ENCODE measurements at places on chromosomes 11 and 22. TPM values are rescaled to one million over a fixed set of nuclear protein-coding genes. Genes with fewer than 3 reads are reported as not detected.
A peak's percentile ranks its signal among the peaks of the same experiment; 100 is the strongest.

Gene JHY
- 2.8 TPM for total RNA-seq

DNA sequence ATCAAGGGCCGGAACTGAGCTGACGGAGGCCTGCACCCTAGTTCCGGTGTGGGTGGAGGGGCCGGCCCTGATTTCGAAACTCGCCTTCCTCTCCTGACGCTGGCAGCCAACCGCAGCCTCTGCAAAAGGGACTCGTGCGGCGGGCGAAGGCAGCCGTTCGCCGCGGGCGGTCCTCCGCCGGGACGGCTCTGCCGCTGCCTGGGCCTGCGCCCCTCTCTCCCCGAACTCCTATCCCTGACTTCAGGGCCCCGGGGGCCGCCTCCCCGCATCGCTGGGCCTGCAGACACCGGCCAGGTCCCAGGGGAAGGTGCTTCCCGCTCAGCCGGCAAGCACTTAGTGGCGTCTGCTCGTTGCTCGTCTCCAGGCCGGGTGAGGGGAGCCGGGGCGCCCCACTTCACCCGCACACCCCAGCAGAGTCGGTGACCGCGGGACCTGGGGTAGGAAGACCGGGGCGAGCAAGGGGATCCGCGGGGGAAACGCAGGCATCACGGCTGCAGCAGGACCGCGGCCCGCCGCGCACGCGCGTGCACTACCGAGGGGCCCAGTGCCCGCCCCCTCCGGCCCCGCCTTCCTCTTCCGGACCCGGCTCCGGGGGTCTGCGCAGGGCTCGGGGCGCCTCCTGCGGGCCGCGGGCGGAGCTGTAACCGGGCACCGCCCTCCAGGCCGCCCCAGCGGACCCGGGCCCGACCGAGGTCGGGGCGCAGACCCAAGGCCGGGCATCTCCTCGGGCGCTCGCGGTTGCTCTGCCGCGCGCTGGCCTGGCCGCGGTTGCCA, 464 bp upstream of the ANKRD13D start:
- peaks cover 24% of the 10 kb centered on the region for H3K27me3 ChIP-seq
- no peak overlapping the region for H3K27ac ChIP-seq
- peaks cover 20% of the 10 kb centered on the region for H3K4me1 ChIP-seq
- peaks cover 20% of the 10 kb centered on the region for H3K36me3 ChIP-seq
- peak overlapping the region; percentile 87 for H3K4me3 ChIP-seq

DNA sequence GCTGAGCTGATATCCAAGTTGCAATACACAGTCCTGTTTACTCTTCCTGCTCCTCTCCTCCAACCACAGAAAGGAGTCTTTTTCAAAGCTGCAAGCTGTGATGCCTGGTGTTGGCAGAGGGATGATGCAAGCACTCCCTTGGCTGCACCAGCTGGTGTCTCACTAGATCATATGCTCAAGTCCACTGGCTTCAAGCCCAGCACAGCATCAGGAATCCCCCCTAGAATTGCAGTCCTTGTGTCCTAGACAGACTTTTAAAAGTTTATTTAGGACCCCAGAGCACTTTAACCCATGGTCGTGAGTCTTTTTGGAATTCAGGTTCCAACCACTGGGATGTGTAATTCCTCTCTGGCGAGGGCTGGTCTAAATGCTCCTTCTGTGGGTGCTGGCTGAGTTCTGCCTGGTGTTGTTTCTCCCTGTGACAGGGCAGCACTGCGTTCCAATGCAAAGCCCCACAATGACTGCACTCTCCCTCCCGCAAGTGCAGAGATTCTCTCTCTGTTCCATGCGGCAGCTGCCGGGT, 1.9 kb upstream of the HEPN1 start:
- H3K4me3 ChIP-seq, result no peak overlapping the region
- no peak overlapping the region for H3K27ac ChIP-seq
- DNase-seq, result no peak
- no peaks in the 10 kb centered on the region for H3K36me3 ChIP-seq

GRCh38 chr11:64564419-64564818, 26.6 kb upstream of the SLC22A12 start:
- DNase-seq, result no peak
- no peaks in the 10 kb centered on the region for H3K36me3 ChIP-seq
- no peak overlapping the region for H3K4me3 ChIP-seq
- H3K4me1 ChIP-seq, result peaks cover 22% of the 10 kb centered on the region
- peaks cover 3% of the 10 kb centered on the region for H3K27me3 ChIP-seq
- no peak overlapping the region for H3K27ac ChIP-seq

- no peaks in the 10 kb centered on the region for H3K27me3 ChIP-seq
- no peak overlapping the region for H3K4me3 ChIP-seq
- peaks cover 15% of the 10 kb centered on the region for H3K4me1 ChIP-seq
- no peak overlapping the region for H3K27ac ChIP-seq
- H3K36me3 ChIP-seq, result no peaks in the 10 kb centered on the region
- DNase-seq, result no peak
These were observed 61.5 kb upstream of the EED start for GRCh38 chr11:86182976-86183584.

GRCh38 chr11:112693781-112694180, 267.4 kb upstream of the NCAM1 start:
- H3K4me3 ChIP-seq, result no peak overlapping the region
- peaks cover 3% of the 10 kb centered on the region for H3K27me3 ChIP-seq
- no peak overlapping the region for H3K27ac ChIP-seq
- DNase-seq, result no peak
- peaks cover 4% of the 10 kb centered on the region for H3K4me1 ChIP-seq
- no peaks in the 10 kb centered on the region for H3K36me3 ChIP-seq

Gene BDNF
- 0.10 TPM for total RNA-seq

Gene GLYATL1
- total RNA-seq, result 2.0 TPM

GRCh38 chr11:18778468-18778867, 13.1 kb downstream of the PTPN5 start:
- peaks cover 17% of the 10 kb centered on the region for H3K36me3 ChIP-seq
- no peak overlapping the region for H3K27ac ChIP-seq
- DNase-seq, result no peak
- peak overlapping the region; percentile 59 for H3K4me3 ChIP-seq

DNA sequence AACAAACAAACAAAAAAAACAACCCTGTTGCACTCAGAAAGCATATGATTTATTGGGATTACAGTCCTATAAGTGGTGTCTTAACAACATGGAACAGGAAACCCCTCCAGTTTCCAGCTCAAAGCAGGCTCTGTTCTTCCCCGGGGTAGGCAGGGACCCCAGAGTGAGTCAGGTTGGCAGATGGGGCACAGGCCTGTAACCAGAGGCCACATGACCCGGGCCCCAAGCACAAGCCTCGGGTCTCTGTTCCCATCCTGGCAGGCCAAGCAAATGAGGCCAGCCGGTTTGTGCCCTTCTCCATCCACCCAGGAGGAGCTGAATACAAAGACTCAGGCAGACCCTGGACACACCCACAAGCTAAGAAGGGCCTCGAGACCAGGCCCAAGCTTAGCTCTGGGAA, 75.8 kb downstream of the NAT10 start:
- H3K27ac ChIP-seq, result no peak overlapping the region
- no peak overlapping the region for H3K4me3 ChIP-seq
- DNase-seq, result no peak
- peaks cover 10% of the 10 kb centered on the region for H3K27me3 ChIP-seq
